ENCODE measurements at places on chromosomes 2 and 18. TPM values are rescaled to one million over a fixed set of nuclear protein-coding genes. Genes with fewer than 3 reads are reported as not detected.

Gene NCKAP5
- total RNA-seq, result 9.9 TPM

Gene LIMS1
- total RNA-seq, result 97.5 TPM

Gene SERPINB7
- total RNA-seq, result 0.38 TPM

Gene COQ10B
- total RNA-seq, result 68.2 TPM

Gene DSC1
- under 0.01 TPM for total RNA-seq
